Kasumi-1 (cell line): ENCODE measurements at places on chromosomes 5 and 9.

GRCh38 chr5:82594097-82594496, 315.9 kb upstream of the RPS23 start:
- DNase-seq = no peak

GRCh38 chr5:127505905-127506304, 11.5 kb upstream of the PRRC1 start:
- DNase-seq = no peak

GRCh38 chr5:100551183-100551582, 16.0 kb downstream of the FAM174A start:
- DNase-seq = no peak

- DNase-seq = no peak
These were observed 8.2 kb downstream of the TMEM268 start for GRCh38 chr9:114619191-114619761.

DNA sequence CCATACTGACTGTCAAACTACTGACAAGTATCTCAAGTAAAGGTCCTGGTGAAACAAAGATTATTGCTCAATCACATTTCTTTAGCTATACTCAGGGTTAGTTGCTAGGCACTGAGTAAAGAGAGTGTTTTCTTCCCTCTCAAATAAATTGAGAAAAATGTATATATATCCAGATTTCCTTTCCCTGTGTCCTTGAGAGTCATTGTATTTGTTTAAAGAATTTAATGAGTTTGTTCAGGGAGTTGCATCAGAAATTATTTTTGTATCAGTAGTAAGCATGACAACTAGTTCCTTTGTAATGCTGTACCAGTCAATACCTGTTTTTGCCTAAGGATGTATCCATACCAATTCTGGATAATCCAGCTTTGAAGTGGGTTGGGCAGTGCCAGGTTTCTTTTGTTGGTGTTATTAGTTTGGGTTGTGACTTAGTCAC, 3.2 kb upstream of the ANKHD1 start:
- DNase-seq = no peak

DNA sequence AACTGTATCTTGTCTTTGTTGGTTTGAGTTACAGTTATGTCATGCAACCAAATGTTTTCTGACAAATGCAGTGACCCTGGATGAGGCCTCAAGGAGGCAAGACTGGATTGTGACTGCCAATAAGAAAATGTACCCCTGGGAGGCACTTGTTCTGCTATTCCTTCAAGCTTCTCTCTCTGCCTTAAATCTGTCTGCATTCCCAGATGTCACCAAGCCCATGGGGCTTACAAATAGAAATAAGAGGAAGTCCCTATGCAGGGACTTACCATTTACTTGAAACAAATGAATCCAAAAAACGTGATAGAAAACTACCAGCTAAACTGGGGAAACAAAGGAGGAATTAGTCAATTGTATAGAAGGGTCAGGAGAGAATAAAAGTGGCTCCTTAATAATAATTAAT, 8.2 kb upstream of the PARP8 start:
- peak; percentile 72 for DNase-seq

DNA sequence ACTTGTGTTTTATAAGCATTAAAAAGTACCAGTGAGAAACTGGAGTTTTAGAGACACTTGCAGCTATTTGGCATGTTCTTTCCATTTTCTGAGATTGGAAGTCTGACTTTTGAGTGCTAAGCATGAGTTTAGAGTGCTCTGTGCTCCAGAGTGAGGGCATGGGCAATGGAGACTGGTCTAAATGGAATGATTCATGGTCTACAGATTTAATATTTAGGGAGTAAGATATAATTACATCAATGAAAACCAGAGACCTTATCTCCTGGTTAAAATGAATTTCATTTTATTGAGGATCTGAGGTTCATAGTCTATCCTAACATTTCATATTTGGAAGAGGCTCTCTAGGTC, 135.9 kb upstream of the RPS23 start:
- DNase-seq = no peak

DNA sequence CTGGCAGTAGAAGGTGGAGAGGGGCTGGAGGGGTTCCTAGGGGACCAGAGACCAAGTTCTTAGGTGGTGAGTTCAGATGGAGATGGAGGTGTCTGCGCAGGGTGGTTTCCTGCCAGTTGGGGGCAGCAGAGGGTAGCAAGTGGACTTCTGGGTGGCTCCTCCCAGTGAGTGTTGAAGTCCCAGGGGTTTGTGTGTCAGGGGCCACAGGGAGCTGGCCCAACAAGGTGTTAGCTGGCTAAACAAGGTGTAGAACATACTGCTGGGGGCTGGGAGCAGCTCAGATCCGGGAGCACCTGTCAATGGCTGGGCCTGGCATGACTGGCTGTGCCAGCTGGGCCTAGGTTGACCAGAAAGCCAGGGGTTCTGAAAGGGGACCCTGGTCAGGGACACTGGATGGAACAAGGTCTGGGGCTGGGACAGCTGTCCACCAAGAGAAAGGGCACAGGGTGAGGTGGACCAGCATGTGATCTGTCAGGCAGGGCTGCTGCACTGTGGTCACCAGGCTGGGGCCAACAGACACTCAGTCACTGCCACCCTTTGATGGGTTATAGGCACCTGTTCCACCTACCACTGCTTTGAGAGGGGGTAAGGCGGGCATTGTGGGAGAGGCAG, 35.6 kb downstream of the DAB2IP start:
- peak; percentile 68 for DNase-seq

DNA sequence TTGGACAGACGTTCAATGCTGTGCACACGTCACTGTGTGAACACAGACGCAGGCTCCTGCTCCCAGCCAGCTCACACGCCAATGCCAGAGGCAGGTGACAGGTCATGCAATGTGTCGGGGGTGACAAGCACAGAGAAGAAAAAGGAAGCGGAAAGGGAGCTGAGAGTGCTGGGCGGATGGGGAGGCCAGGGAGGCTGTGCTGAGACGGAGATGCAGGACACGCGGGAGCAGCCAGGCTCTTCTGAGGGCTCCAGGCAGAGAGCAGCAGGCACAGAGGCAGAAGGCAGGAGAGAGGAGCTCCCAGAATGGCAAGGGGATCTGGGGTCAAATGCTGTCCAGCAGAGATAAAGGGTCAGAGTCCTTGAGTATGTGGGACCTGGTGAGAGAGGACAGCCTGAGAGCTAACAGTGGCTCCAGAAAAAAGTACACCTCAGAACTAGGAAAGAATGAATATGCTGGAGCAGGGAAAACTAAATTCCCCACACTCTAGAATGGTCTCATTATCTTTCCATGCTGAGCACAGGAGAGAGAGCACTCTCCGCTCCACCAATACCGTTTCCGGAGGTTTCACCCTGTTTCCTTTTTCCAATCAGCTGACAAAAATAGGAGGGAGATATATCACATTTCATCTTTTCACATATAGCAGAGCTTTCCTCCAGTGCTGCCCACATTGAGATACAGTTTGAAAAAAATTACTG, 32.8 kb upstream of the NSMF start:
- no peak for DNase-seq

DNA sequence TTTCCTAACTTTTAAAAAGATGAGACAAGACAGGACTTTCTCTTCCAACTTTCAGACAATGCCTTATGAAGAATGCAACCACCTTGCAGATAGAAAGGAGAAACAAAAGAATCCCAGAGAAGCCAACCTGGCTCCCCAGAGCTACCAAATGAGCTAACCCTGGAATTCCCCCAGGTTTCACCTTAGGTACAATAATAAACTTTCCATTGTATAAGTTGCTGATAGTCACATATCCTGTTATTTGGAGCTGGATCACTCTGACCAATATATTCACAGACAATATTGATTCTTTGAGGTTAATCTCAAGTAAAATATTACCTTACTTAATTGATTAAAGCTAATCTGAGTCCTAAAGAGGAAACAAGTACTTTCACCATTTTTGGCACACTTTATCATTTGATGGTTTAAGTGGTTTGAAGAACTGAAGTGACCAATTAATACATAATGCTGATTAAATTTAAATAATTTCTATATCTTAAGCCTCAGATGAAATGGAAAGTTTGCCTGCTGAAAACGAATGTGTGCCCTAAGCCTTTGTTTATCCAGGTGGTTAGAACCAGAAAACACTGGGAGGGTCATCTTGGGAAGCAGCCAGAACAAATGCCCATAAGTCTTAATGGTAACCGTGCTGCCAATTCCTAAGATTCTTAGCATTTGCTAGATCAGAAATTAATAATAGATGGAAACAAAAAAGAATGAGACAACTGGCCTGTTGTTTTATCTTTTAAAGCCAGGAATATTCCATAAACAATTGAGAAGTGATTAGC, 159.6 kb upstream of the SLC12A2 start:
- DNase-seq = no peak

DNA sequence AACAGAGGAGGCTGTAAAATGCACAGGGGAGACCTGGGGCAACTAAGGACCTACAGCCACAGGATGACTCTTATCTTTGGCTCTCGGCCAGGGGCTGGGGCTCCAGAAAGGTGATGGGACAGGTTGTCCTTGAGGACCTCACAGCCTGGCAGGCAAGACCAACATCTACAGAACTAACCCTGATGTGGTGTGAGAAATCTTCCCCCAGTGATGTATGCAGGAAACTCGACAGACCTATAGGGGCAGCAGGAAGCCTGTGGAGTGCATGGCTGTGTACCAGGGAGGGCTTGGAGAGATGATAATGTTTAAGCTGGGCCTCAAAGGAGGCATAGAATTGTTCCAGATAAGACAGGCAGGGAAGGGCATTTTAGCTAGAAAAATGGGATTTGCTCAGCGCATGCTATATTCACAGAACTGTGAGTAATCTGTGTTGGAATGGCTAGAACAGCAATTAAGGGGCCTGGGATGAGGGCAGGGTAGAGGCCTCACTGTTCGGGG, 68.5 kb upstream of the SLC25A51 start:
- DNase-seq = peak; percentile 29

- DNase-seq = no peak
These were observed 798.3 kb downstream of the MAT2B start for GRCh38 chr5:164303646-164304215.

GRCh38 chr9:89186960-89187359, 8.3 kb upstream of the SHC3 start:
- no peak for DNase-seq

GRCh38 chr5:14781106-14781505, 90.5 kb downstream of the ANKH start:
- peak; percentile 7 for DNase-seq

- no peak for DNase-seq
These were observed 3.5 kb downstream of the INPP5E start for GRCh38 chr9:136436055-136436634.

GRCh38 chr5:150209099-150209635, 19.3 kb downstream of the SLC6A7 start:
- DNase-seq = peak; percentile 64

GRCh38 chr5:38121420-38121819, 136.9 kb upstream of the EGFLAM start:
- DNase-seq = no peak
